A172 (cell line): ENCODE measurements at places on chromosomes 5 and 9. TPM values are rescaled to one million over a fixed set of nuclear protein-coding genes. Genes with fewer than 3 reads are reported as not detected.

DNA sequence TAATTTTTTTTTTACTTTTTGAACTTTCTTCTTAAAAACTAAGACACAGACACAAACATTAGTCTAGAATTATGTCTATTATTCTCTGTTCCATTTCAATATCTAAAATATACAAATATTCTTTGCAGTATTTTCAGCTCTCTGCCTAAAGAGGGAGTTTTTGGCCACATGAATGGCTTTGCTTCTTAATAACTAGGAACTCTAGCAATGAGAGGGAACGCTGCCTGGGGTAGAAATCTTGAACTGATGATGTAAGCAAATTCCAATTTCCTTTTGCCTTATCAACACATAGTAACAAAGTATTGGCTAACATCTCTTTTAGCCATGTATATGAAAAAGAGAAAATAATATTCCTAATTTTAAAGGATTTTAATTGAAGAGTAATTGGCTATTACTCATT is 51.9 kb downstream of the SLC25A46 start:
- DNase-seq = no peak

DNA sequence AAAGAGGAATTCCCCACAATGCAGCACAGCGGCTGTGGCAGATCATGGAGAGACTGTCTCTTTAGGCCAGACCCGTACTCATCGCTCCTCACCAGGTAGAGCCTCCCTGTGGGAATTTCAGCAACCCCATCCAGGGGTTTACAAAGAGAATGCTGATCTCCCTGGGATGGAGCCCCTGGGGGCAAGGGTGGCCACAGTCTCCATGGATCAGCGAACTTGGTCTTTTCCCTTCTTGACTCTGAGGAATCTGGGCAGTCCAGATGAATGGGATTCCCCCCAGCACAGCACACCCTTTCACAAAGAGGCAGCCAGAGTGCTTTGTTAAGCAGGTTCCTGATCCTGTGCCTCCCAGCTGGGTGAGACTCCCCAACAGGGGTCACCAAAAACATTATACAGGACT is 108.7 kb upstream of the RGMB start:
- no peak for DNase-seq

GRCh38 chr9:99491408-99492158 is 269.5 kb downstream of the SEC61B start:
- no peak for DNase-seq

DNA sequence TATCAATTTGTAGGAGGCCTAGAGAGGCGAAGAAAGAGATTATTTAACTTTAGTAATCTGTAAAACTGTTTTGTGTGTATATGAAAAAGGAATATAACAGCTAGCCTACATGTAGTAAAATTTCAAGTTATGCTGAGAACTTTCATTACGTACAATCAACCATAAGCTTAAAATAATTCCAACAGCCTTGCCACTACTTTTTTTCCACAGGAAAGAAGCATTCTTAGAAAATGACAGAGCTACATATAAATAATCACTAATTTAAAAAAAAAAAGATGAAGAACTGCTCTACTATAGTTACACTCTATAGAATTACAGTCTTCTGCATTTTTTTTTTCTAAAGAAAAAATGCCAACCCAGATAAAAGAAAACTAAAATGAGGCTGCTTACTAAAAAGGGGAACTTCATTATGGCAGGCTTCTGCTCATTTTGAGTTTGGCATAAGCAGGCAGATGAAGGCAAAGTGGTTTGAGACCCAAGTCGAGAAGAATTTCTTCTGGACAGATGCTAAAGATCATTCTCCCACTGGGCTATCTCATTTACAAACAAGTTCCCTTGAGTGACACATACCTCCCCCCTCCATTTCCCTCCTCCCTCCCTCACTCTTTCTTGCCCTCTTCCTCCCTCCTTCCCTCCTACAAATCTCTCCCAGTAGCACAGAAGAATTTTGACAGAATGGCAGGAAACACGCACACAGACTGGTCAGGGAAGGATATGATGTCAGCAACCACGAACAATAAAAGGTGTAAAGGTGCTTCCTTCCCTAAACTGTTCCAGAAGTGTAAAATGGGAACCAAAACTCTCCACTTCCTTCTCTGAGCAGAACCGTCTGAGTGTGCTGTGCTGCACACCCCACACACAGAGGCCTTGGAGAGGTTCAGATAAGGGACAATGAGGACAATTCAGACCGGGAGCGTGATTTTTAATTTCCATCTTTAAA is 56.1 kb downstream of the MEF2C start:
- peak; percentile 58 for DNase-seq

DNA sequence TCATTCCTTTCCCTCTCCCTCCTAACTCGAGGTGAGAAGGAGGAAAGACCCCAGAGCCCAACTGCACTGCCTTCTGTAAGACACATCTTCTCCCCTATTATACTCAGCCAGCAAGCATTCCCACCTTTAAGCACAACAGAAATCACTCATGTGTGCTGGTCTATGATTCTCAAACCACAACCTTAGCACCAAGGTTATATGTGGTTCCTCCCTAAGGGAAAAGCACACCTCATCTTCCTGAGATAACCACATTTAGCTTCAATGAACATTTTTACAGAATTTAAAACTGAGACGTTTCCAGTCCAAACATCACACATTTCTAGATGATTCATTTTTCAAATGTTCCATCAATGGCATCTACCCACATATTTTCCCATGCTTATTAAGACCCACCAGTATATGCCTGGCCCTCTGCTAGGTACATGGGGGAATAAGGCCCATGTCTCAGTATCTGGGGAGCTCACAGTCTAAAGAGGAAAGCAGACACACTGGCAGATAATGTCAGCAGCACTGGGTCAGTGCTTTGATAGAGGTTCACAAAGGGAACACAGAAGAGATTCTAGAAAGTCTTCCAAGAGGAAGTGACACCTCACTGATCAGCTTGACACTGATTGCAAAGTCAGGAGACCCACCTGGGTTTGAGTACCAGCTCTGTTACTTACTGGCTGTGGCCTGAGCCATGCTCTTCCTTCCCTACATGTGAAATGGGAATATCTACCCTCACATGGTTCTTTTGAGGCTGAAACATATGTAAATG is 245.4 kb downstream of the DENND1A start:
- DNase-seq = no peak

GRCh38 chr9:38160613-38161215 is 91.7 kb upstream of the SHB start:
- peak; percentile 27 for DNase-seq

DNA sequence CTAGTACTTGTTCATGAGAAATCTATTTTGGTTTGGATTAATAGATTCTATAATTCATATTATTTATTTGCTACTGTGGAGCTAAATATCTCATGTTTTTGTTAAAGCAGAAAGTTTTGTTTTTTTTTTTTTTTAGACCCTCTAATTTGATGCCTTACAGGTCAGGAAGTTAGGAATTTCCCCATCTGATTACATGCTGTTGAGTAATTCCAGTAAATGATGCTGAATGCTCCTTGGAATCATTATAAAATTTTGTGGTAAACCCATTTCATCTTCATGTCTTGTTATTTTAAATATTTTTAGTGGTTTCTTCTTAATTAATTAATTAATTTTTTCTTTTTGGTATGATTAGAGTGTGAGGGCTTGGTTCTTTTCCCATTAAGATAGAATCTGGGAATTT is 35.6 kb downstream of the NNT start:
- peak; percentile 33 for DNase-seq

DNA sequence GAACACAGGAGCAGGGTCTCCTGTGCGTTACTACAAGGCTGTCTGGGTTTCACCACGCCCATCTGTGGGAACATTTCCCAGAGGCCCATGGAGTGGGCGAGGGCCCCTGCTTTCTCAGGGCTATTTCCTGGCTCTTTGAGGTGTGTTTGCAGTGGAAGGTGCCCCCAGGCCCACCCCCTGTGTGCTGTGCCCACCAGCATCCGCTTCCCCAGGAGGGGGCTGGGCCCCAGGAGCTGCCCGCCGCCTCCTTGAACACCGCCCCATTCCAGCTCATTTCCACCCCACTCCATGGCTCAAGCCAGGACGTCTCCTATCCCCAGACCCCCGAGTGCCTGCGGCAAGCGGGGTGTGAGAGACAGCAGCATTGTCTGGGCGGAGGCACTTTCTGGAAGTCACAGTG is 70.5 kb downstream of the NEK6 start:
- no peak for DNase-seq

DNA sequence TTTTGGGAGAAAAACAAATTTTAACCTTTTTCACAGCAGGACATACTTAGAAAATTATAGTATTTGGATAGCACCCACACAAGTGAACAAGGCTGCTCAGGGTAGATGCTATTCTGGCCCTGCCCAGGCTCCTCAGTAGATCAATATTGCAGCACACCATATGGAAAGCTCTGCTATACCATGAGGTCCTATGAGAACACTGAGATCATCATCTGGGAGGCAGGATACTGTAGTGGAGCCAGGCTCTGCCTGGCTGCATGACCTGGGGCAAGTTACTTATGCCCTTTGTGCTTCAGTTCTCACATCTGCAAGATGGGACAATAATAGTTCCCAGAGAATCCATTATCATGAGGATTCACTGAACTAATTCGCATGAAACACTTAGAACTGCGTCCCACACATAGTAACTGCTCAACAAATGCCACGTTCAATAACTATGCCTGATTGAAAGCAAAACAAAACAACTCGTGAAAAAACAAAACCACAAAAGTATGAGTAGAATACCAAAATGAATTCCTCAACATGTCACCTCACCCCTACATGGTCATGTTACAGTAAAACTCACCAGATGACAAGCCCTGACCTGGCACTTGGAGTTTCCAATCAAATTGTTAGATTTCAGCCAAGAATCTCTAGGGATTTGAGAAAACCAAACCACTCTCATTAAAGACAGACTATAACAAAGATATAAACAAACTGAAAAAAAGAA is 31.9 kb downstream of the ARSB start:
- DNase-seq = peak; percentile 13

- no peak for DNase-seq
These were observed 35.6 kb downstream of the TTC39B start for GRCh38 chr9:15271403-15271802.

DNA sequence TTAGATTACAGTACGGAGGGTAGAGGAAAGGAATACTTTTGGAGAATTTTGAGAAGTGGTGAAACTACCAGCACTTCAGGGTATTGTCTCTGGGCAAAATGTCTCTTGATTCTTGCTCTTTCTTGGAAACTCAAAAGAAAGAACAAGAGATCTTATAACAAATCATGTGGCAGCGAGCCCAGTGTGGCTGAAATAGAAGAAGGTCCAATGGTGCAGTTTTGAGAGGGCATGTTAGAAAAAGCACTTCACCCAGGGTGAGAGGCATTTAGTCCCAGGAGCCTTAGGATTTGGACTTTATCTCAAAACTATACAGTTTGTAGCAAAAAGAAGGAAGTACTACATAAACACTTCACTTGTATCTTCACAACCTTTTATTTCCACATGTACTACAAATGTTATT is 39.4 kb downstream of the NNT start:
- no peak for DNase-seq

- DNase-seq = no peak
These were observed 3.7 kb downstream of the TMEM245 start for GRCh38 chr9:109115931-109116526.

GRCh38 chr9:128629136-128629535 is 27.5 kb downstream of the DYNC2I2 start:
- no peak for DNase-seq

DNA sequence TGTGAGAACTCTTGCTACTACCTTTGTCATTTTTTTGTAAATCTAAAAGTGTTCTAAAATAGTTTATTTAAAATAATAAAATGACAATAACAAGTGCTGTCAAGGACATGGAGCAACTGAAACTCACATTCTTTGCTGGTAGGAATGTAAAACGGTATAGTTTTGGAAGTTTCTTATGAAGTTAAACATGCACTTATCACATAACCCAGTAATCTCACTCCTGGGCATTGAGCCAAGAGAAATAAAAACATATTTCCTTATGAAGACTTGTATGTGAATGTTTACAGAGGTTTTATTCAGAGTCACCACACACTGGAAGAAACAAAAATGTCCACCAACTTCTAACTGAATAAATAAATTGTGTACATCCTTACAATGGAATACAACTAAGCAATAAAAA is 46.0 kb upstream of the COL15A1 start:
- no peak for DNase-seq

DNA sequence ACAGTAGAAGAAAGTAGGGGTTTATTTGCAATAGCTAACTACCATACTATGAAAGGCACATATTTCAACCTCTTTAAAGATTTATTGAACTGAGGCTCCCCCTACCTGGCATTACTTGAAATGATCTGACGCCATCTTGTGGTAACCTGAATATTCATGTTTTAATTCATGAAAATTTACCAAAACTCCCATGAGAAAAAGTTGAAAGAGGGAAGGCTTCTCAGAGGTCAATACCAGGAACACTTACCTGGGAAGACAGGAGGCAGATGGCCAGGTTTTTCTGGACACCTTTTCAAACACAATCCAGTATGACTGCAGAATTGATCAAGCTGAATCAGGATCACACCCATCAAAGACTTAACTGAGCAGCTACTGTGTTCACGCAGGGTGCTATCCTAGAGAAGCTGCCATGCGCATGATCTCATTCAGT is 9.4 kb downstream of the PRELID2 start:
- peak; percentile 52 for DNase-seq

- no peak for DNase-seq
These were observed 35.7 kb downstream of the RASGRF2 start for GRCh38 chr5:80995908-80996307.

DNA sequence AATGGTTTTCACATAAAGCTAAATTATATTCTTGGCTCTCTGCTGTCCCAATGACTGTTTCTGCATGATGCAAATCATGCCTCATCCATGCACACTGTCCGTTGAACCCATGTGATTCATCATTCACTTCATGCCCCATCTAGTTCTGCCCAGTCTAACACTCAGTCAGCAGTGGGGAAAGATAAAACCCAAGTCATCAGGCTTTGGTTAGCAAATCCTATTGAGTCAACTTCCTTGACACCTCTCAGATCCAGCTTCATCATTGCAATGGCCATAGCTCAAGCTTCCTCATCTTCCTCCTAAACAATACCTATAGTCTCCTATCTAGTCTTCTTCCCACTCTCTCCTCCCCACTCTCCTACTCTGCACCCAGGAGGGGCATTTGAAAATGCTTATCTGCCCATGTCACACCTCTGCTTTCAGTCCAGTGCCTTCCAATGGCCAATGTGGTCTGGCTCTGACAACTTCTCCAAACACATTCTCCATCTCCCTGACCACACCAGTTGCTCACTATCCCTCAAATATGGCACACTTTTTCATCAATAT is 266.0 kb upstream of the TRIM32 start:
- DNase-seq = no peak

DNA sequence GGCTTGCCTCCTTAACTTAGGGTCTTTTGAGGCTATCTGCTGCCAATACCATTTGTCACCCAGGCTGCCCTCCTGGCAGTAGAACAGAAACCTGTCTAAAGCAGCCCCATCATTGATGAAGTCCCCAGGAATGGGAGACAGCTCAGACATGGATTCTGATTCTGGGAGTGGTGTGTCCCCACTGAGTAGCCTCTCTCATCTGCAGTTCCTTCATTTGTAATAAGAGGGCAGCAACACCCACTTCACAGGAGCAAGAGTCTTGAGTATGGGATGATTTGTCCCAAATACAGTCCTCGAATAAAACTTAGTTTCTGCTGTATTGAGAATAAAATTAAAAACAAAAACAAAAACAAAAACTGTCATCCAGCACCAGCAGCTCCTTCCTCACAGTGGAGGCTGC is 167.6 kb downstream of the ASTN2 start:
- no peak for DNase-seq

- no peak for DNase-seq
These were observed 46.6 kb downstream of the TMEM252 start for GRCh38 chr9:68493958-68494577.

EQTN gene
- total RNA-seq = not detected in 2 replicates

PTPN3 gene
- total RNA-seq = 7.8 and 10.3 TPM in 2 replicates

ADGRD2 gene
- total RNA-seq = not detected in 2 replicates

PLAC8L1 gene
- total RNA-seq = not detected in 2 replicates

IL5 gene
- not detected in 2 replicates for total RNA-seq

APBA1 gene
- 0.21 and 0.31 TPM in 2 replicates for total RNA-seq

IGFBPL1 gene
- 0.14 TPM in 1 of 2 replicates, not detected in the other for total RNA-seq

MARCHF11 gene
- not detected in 2 replicates for total RNA-seq

TAF11L5 gene
- not detected in 2 replicates for total RNA-seq
